Astrocyte of the spinal cord (primary cell): ENCODE measurements at places on chromosomes 13 and 19.
A peak's percentile ranks its signal among the peaks of the same experiment; 100 is the strongest.

- no peak for DNase-seq
These were observed at the start of gene GRK1 for GRCh38 chr13:113666951-113667701. TSS of gene GRK1 (plus strand) at chr13:113667219. CDS start at chr13:113667387, 168 bp downstream.

- DNase-seq, result peak; percentile 29
These were observed 1.1 kb upstream of the MED26 start for GRCh38 chr19:16628984-16629691.

DNA sequence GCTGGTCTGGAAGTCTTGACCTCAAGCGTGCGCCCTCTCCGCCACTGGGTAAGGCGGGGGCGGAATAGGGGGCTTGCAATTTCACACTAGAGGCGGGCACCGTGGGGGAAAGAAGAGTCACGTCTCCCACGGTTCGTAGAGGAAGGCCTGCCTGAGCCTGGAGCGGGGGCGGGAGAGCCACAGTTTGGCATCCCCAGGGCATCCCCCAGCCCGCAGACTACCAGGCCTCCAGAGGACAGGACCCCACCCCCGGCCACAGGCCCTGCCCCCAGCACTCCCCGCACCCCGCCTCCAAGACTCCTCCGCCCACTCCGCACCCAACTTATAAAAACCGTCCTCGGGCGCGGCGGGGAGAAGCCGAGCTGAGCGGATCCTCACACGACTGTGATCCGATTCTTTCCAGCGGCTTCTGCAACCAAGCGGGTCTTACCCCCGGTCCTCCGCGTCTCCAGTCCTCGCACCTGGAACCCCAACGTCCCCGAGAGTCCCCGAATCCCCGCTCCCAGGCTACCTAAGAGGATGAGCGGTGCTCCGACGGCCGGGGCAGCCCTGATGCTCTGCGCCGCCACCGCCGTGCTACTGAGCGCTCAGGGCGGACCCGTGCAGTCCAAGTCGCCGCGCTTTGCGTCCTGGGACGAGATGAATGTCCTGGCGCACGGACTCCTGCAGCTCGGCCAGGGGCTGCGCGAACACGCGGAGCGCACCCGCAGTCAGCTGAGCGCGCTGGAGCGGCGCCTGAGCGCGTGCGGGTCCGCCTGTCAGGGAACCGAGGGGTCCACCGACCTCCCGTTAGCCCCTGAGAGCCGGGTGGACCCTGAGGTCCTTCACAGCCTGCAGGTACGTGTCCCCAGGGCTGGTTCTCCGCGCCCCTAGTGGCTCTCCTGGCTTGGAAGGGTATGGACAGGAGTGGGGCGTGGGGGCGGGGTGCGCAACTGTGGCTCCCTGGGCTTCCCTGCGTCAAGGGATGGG is at the start of gene ANGPTL4:
ANGPTL4 (plus strand) TSS at position 353 of the 969 bp plus-strand sequence; CDS start at position 520, 167 bp downstream.
- peak; percentile 74 for DNase-seq

DNA sequence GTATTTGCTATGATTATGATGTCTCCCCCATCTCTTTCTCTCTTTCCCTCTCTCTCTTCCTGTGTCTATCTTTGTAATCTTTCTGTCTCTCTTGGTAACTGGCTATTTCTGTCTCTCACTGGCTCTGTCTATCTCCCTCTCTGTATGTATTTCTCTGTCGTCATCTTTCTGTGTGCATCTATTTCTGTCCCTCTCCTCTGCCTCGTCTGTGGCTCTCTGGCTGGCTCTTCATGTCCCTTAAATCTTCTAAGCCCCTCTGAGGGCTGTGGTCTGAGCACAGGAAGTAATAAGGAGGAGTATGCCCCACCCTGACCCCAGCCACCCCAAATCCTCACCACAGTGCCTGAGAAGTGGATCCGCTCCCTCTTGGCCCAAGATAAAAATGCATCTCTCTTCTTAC is 104.4 kb downstream of the DNAJC15 start:
- DNase-seq, result no peak

DNA sequence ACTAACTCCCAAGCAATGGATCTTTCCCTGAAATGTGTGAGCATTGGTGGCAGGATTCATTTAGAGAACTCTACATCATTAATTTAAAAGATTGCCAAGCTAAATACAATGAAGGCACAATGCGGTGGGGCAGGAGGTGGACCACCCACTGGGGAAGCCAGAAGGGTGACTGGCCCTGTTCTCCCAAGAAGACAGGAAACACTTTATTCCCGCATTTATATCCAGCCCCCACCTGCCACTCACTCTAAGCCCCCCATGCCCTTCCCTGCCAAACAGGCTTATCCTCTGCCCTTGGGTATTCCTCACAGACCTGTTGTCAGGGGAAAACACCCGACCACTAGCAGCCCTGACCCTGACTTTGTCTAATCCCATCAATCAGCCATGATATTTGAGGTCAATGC is 189.1 kb upstream of the UBL3 start:
- DNase-seq, result no peak

GRCh38 chr13:79522583-79522982 is 41.6 kb downstream of the NDFIP2 start:
- DNase-seq, result peak; percentile 93

GRCh38 chr19:15252398-15253018 is 20.3 kb upstream of the EPHX3 start:
- DNase-seq, result peak; percentile 46
